Activated CD8-positive, alpha-beta memory T cell treated with anti-CD3 and anti-CD28 coated beads for 1 hour (primary cell): ENCODE measurements at places on chromosomes 5 and 9.

DNA sequence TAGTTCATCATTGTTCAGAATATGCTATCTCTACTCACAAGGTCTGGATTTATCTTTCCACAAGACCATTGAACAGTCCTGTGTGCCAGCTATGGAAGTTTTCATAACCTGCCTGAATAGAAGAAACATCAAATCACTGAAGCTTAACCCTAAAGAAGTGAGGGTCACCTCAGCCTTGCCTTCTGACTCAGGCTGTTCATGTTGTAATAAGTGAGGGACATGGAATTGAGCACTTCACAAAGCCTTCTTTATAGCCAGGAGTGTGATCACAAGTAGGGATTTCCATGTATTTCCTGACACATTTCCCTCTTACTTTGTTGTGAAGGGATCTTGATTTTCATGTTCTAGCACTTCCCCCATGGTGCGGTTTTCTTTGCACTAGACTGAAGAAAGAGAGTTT is 577.5 kb upstream of the WWC1 start:
- no peak for DNase-seq

- no peak for DNase-seq
Observed at GRCh38 chr5:129945028-129945427, 40.8 kb downstream of the CHSY3 start.

DNA sequence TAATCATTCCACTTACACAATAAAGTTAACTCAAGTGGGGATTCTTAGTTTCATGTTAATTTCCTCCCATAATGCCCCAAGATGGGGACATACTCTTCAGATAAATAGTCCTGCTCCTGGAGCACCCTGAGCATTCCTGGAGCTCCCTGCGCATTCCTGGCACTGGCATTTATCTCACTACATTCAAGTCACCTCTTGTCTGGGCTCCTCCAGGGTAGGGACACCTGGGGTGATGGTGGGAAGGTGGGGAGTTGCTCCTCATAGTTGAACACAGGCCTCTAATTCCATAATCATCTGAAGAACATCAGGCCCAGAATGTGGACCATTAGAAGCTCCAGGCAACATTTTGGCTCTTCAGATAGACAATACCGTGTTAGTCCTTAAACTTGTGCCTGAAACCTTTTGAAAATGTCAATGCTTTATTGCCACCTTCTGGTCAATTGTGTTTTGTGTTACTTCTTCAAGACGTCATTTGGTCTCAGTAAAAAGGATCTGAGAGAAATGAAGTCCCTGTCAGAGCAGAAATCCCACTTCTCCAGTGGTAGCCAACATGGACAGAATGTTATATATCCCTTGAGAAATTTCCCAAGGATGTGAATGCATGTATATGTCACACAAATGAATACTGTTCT is 14.2 kb upstream of the AGGF1 start:
- no peak for DNase-seq

GRCh38 chr5:1359713-1360112 is 14.8 kb upstream of the CLPTM1L start:
- no peak for DNase-seq

GRCh38 chr5:57437976-57438805 is 44.4 kb downstream of the ACTBL2 start:
- DNase-seq, result no peak

DNA sequence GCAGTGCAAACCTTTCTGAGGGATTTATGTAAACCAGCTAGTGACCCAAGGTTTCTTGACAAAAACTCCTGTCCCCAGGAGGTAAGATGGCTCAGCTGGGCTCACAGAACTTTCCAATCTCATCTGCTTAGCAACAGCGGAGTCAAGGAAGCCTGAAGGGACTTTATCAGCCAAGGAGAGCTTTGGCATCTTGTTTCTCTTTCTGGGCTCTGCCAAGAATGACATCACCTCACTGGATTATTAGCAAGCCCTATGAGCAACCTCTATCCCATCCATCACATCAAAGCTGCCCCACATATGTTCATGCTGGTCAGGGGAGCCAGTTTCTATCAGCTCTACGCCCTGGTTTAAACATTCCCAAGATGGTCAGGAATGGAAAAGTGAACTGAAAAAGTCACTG is 461.3 kb downstream of the ENC1 start:
- DNase-seq, result no peak
